ENCODE measurements at places on chromosomes 5 and 9.

DNA sequence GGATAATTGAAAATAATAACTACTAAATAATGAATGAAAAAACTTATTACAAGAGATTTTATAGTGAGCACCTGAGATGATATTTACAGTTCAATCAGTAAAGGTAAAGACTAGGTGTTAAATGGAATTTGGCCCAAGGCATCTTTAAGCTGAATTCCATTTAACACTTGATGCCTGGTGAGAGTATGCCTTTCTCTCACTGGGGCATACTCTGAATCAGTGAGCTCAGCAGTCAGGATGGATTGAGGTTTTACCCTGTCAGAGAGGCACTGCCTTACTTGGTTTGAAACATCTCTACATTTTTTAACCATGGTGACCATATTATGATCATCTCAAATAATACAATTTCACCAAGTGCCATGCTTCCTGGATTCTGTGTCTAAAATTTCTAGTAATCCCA is 1416.3 kb downstream of the MAT2B start:
- no peak for DNase-seq

- DNase-seq: no peak
These were observed 53.3 kb upstream of the ANGPTL2 start for GRCh38 chr9:127175764-127176163.

- DNase-seq: no peak
These were observed 81.9 kb downstream of the DROSHA start for GRCh38 chr5:31449962-31450361.

- DNase-seq: no peak
These were observed 593.6 kb downstream of the MTRR start for GRCh38 chr5:8462565-8462964.

- DNase-seq: no peak
These were observed 27.3 kb downstream of the ZNF366 start for GRCh38 chr5:72479921-72480320.

Measured in central memory CD4-positive, alpha-beta T cell (primary cell).